ENCODE measurements at places on chromosomes 11 and 22.
A peak's percentile ranks its signal among the peaks of the same experiment; 100 is the strongest.

DNA sequence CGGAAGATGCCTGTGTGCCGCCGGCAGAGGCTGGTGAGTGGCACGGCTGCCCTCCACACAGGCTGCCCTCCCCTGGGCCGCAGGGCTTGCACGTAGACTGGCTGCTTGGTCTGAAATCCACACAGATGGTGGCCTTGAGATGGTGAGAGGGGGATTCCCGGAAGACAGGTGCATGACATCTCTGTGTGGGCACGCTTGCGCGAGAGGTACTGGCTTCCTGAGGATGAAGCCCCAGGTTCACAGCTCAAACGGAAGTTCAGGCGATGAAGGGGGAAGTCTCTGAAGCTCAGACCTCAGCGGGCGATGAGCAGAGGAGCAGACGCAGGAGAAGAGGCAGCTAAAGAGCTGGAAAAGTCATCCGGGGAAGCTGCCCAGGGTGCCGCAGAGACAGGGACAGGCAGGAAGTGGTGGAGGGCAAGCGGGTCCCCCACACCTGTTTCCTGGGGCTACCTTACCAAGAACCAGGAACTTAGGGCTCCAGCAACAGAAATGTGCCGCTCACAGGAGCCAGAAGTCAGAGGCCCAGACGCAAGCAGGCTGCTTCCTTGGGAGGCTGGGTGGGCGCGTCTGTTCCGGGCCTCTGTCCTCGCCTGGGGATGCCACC lies 7.2 kb downstream of the CRELD2 start:
- peak overlapping the region; percentile 84 for H3K27ac ChIP-seq
- H3K36me3 ChIP-seq: peaks cover 12% of the 10 kb centered on the region
- H3K4me3 ChIP-seq: peak overlapping the region; percentile 45

GRCh38 chr11:61645179-61645868 lies 34.9 kb upstream of the DAGLA start:
- no peak overlapping the region for H3K4me3 ChIP-seq
- H3K4me1 ChIP-seq: no peaks in the 10 kb centered on the region
- no peaks in the 10 kb centered on the region for H3K27me3 ChIP-seq
- no peaks in the 10 kb centered on the region for H3K36me3 ChIP-seq

DNA sequence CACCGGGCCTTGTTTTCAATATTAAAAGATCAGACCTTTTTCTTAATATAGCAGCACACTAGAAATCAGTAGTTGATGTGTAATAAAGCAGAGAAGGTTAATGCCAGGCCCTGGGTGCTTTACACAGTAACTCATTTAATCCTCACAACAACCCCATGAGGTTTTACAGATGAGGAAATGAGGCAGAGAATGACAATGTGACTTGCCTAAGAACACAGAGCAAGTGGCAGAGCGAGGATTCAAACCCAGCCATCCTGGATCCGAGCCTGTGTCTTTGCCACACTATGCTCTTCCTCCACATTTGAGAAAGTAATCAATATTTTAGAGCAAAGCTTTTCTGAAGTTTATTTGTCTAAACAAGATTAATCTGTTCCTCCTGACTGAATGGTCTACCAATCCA lies 7.2 kb downstream of the JAML start:
- peaks cover 90% of the 10 kb centered on the region for H3K4me1 ChIP-seq
- H3K27ac ChIP-seq: peak overlapping the region; percentile 47
- peaks cover 20% of the 10 kb centered on the region for H3K36me3 ChIP-seq
- DNase-seq: no peak
- no peaks in the 10 kb centered on the region for H3K27me3 ChIP-seq
- peak overlapping the region; percentile 40 for H3K4me3 ChIP-seq

DNA sequence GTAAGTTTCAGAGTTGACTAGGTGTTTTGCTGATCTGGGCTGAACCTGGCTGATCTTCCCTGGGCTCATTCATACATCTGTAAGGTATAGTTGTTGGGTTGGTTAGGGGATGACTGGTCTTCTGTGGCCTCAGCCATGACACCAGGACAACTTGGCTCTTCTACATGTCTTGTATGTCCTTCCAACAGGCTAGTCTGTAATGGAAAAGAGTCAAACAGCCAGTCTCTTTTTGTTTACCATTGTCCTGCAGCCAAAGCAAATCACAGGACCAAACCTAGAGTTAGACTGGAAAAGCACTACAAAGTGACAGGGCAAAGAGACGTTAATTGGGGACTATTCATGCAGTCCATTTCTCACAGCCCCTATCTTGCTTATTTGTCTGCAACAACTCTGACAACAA lies 17.8 kb downstream of the SERPING1 start:
- no peak overlapping the region for H3K27ac ChIP-seq
- no peak overlapping the region for H3K4me3 ChIP-seq
- H3K27me3 ChIP-seq: peaks cover 4% of the 10 kb centered on the region
- DNase-seq: no peak
- no peaks in the 10 kb centered on the region for H3K36me3 ChIP-seq

DNA sequence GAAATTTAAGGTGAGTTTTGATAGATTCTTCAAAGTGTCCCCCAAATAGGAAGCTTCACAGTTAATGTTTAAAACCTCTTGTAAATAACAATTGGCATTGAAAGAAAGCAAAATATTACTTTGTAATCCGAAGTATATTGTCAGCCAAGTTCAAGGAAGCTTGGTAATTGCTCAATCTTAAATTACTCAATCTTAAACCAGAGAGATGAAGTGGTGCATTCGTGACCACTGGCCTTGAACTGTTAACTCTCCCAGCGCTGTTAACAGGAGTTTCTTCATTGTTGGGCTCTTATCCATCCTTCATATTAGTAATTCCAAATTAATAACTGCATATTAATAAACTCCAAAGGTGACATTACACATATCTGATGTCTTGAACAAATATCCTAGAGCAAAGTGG lies 20.6 kb upstream of the FDX1 start:
- no peak for DNase-seq
- no peak overlapping the region for H3K4me3 ChIP-seq
- H3K27me3 ChIP-seq: no peaks in the 10 kb centered on the region
- no peaks in the 10 kb centered on the region for H3K4me1 ChIP-seq
- no peak overlapping the region for H3K27ac ChIP-seq
- H3K36me3 ChIP-seq: no peaks in the 10 kb centered on the region

DNA sequence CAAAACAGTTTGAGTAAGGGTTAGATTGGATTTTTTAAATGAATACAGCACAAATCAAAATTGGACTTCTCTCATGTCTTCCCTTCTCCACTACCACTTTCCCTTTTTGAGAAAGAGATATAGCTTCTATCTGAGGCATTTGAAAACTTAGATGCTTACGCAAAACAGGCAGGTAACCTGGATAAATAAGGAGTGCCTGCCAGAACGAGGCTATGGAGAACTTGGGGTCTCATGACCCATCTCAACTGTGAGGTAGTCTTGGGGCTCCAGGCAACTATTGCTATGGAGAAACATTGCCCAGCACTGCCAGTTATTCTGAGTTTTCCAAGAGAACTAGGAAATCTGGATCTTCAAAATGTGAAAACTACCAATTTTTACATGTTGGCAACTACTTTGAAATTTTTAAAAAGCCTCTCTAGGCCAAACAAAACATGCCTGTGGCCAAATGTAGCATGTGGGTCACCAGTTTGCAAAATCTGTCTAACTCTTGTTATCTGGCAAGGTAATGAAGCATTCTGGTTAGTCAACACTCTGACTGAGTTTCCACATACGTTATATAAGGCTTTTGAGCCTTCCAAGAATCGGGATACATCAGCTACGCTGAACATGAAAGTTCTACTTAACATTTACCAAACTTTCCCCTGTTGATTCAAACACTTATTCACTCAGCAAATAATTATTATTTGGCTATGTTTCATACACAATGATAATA lies 752.7 kb downstream of the KCNA4 start:
- no peak overlapping the region for H3K27ac ChIP-seq
- no peaks in the 10 kb centered on the region for H3K36me3 ChIP-seq
- H3K4me3 ChIP-seq: no peak overlapping the region
- H3K27me3 ChIP-seq: no peaks in the 10 kb centered on the region
- H3K4me1 ChIP-seq: no peaks in the 10 kb centered on the region

- peaks cover 4% of the 10 kb centered on the region for H3K4me1 ChIP-seq
- peaks cover 37% of the 10 kb centered on the region for H3K36me3 ChIP-seq
- no peaks in the 10 kb centered on the region for H3K27me3 ChIP-seq
These were observed 16.0 kb upstream of the PRG2 start for GRCh38 chr11:57406337-57406904.

GRCh38 chr11:112553205-112553731 lies 292.6 kb upstream of the PLET1 start:
- H3K36me3 ChIP-seq: no peaks in the 10 kb centered on the region
- no peak for DNase-seq
- H3K4me1 ChIP-seq: peaks cover 6% of the 10 kb centered on the region
- no peak overlapping the region for H3K27ac ChIP-seq
- no peaks in the 10 kb centered on the region for H3K27me3 ChIP-seq
- no peak overlapping the region for H3K4me3 ChIP-seq

- no peaks in the 10 kb centered on the region for H3K36me3 ChIP-seq
- no peak overlapping the region for H3K27ac ChIP-seq
- H3K4me3 ChIP-seq: no peak overlapping the region
- H3K4me1 ChIP-seq: no peaks in the 10 kb centered on the region
- DNase-seq: no peak
- peaks cover 4% of the 10 kb centered on the region for H3K27me3 ChIP-seq
These were observed 39.8 kb upstream of the PRSS23 start for GRCh38 chr11:86760577-86760976.

DNA sequence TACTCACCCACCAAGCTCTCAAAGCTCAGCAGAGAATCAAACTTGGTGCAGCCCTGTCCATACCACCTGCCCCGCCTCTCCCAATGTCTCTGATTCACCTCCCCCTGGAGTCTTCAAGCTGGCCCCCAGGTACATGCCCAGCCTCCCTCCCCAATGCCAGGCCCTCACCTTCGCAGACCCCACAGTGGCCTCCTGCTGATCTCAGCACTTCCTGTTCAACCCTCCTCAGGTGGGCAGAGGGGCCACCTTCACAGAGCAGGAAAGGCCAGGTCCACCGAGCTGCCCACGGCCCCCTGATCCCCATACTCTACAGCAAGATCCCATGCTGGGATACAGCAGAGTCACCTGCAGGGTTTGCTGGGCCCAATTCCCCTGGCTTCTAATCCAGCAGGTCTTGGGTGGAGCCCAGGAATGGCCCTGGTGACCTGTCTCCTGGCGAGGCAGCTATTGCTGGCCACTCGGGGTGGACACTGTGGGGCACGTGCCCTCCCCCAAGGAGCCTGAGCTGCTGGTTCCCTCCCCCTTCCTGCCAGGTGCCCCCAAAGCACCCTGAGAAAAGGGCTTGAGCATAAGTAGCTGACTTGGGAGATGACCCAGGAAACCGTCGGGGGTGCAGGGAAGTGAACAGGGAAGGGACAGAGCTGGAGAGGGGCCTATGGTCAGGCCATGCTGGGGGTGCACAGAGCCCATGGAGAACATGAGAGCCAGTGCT lies 150.7 kb downstream of the BRD1 start:
- peaks cover 8% of the 10 kb centered on the region for H3K4me1 ChIP-seq
- no peak overlapping the region for H3K4me3 ChIP-seq
- no peaks in the 10 kb centered on the region for H3K36me3 ChIP-seq
- no peak for DNase-seq

DNA sequence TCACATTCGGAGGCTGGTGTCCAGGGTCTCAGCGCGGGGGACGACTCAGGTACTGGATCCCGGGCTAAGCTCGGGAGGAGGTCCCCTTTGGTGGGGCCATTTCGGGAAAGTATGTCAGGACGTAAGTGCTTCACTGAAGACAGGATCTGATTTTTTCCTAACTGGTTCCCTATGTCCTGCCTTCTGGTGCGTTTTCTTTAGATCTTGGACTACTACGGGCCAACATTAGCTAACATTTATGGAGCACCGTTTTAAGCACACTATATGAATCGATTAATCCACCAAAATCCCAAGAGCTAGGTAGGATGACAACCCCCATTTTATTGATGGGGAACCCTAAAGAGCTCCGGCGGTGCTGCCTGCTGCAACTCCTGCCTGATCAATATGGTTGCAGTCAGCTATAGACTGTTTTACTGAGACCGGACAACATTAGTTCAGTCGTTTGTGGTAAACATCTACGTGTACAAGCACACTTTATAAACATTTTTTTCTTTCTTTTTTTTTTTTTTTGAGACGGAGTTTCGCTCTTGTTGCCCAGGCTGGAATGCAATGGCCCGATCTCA lies 17.0 kb upstream of the WDR74 start:
- no peak for DNase-seq
- peak overlapping the region; percentile 2 for H3K27ac ChIP-seq
- no peaks in the 10 kb centered on the region for H3K27me3 ChIP-seq
- H3K4me1 ChIP-seq: peaks cover 37% of the 10 kb centered on the region
- H3K4me3 ChIP-seq: peak overlapping the region; percentile 79

GRCh38 chr22:39913886-39914285 lies 13.0 kb downstream of the GRAP2 start:
- peak overlapping the region; percentile 13 for H3K4me3 ChIP-seq
- peaks cover 82% of the 10 kb centered on the region for H3K4me1 ChIP-seq
- H3K27ac ChIP-seq: peak overlapping the region; percentile 6
- no peak for DNase-seq
- peaks cover 18% of the 10 kb centered on the region for H3K36me3 ChIP-seq

DNA sequence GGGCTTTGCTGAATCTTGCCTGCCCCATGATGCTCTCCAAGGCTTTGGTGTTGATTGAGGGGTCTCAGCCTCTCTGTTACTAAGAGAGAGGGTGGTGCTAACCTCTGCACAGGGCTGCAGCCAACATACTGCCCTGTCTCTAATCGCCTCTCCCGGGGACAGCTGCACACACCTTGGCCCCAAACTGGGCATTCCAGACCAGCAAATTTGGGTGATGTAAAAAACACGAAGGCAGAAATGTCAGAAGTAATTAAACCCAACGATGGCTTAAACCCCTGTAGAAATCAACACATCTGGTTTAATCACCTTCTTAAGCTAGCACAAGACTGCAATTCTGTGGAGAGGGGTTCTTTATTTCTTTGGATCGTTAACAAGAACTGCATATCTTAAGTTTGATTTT lies 116.5 kb downstream of the FEZ1 start:
- H3K27ac ChIP-seq: no peak overlapping the region
- H3K27me3 ChIP-seq: peaks cover 12% of the 10 kb centered on the region
- no peaks in the 10 kb centered on the region for H3K36me3 ChIP-seq
- no peak overlapping the region for H3K4me3 ChIP-seq

GRCh38 chr22:50471197-50471847 lies 3.5 kb downstream of the SBF1 start:
- no peaks in the 10 kb centered on the region for H3K27me3 ChIP-seq
- peak overlapping the region; percentile 94 for H3K27ac ChIP-seq
- no peak for DNase-seq

GRCh38 chr11:111384494-111384893 lies 5.4 kb upstream of the POU2AF1 start:
- no peak overlapping the region for H3K27ac ChIP-seq
- H3K4me3 ChIP-seq: no peak overlapping the region
- no peaks in the 10 kb centered on the region for H3K27me3 ChIP-seq
- H3K36me3 ChIP-seq: no peaks in the 10 kb centered on the region
- peaks cover 8% of the 10 kb centered on the region for H3K4me1 ChIP-seq
- no peak for DNase-seq

- H3K27me3 ChIP-seq: no peaks in the 10 kb centered on the region
- H3K4me1 ChIP-seq: no peaks in the 10 kb centered on the region
- no peak overlapping the region for H3K4me3 ChIP-seq
These were observed 198.5 kb upstream of the CTSC start for GRCh38 chr11:88535916-88536547.

- H3K27me3 ChIP-seq: no peaks in the 10 kb centered on the region
- H3K4me1 ChIP-seq: no peaks in the 10 kb centered on the region
- H3K27ac ChIP-seq: no peak overlapping the region
These were observed 8.6 kb upstream of the MTNR1B start for GRCh38 chr11:92960886-92961285.

GRCh38 chr11:134228625-134229024 lies 4.2 kb downstream of the VPS26B start:
- H3K27ac ChIP-seq: no peak overlapping the region
- H3K4me3 ChIP-seq: no peak overlapping the region
- peaks cover 6% of the 10 kb centered on the region for H3K36me3 ChIP-seq

GRCh38 chr11:110367571-110367970 lies 62.2 kb upstream of the FDX1 start:
- no peaks in the 10 kb centered on the region for H3K36me3 ChIP-seq
- no peaks in the 10 kb centered on the region for H3K4me1 ChIP-seq
- H3K27me3 ChIP-seq: no peaks in the 10 kb centered on the region
- H3K4me3 ChIP-seq: no peak overlapping the region

Measured in CD4-positive, alpha-beta T cell (primary cell).